Nucleus accumbens (tissue), 56 donors: ENCODE measurements at places on chromosomes 12 and 14.
A peak's percentile ranks its signal among the peaks of the same experiment; 100 is the strongest.

- peak; percentile 67 for DNase-seq
These were observed 7.3 kb downstream of the MSI1 start for GRCh38 chr12:120361506-120362208.

- no peak for DNase-seq
These were observed 421.2 kb downstream of the SOX5 start for GRCh38 chr12:23528316-23528715.

DNA sequence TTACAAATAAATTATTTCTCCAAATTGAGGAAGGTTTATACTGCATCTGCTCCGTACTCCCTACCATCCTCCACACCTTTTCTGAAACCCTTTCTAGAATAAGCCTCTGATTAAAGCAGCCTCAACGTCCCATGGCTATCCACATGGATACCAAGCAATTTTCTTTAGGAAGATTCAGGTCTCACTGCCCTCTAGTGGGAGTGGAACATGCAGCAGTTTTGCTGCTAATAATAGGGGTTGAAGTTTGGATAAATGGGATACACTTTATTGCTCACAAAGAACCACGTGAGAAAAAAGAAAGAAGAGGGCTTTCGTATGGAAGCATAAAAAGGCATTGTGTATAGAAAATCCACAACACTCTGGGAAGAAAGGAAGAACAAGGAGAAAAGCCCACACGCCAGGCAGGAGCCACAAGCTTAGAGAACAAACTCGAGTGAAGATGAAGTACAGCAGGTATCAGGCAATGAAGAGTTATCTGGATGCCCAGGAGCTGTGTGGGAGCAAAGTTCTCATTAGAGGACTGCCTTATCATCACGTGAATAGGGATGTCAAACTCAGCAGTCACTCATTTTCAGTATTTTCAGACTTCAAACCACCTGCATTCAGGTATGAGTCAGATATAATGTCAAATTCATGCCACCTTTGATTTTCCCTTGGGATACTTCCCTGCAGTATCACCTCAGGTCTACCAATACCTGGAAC is 45.8 kb downstream of the CCER1 start:
- no peak for DNase-seq

DNA sequence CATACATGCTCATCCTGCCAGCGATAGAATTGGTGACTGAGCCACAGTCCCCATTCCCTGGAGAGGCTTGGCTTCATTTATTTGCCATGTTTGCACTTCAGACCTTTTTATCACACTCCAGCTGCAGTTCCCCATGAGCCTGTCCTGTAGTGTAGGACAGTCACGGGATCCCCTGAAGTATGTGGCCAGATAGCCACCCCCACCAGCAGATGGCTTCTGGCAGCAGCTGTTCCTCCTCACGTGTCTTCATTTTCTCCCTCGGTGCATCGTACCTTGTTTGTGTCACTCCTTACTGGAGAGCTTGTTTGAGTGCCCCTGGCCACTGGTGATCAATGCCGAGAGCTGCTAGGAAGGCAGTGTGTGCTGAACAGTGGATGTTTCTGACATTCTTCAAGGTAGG is 40.2 kb downstream of the UBE3B start:
- no peak for DNase-seq

DNA sequence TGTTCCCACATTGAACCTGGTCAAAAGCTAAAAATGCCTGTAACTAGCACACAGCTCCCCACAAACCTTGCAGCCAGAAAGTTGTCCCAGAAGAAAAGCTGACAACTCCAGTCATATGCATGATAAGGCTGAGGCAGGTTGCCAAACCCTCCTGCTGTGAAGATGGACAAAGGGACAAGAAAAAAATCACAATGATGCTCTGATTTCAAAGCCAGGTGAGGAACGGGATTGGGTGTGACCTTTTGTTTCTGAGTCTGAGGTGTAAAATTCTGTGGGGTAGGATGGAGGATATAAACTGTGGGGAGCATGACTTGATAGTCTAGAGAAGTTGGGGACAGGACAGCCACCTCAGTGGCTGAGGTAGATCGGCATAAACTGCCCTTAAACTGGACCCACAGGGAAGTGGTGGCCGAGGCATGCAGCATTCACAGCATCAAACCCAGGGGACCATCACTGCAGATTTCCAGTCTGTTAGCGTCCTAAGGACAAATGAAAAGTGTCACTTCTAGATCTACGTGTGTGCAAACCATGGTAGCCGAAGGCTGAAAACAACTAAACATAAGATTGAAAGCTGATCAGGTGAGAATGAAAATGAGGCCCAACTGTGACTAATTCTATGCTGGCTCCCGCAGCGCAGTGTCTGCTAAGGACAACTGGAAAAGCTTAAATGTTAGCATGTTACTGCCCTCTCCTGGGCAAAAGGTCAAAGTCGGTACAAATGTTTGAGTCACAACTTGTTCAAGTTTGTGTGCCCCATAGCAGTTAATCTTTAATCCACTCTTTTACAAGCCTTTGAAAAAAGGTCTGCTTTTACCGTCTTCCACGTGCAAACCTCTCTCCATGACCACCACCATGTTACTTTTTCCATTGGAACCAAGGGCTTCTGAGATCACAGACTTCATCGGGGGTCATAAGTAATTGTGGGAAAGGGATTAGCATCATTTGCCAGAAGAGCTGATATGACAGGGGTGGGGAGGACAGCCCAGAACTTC is 39.8 kb downstream of the GRIN2B start:
- no peak for DNase-seq

DNA sequence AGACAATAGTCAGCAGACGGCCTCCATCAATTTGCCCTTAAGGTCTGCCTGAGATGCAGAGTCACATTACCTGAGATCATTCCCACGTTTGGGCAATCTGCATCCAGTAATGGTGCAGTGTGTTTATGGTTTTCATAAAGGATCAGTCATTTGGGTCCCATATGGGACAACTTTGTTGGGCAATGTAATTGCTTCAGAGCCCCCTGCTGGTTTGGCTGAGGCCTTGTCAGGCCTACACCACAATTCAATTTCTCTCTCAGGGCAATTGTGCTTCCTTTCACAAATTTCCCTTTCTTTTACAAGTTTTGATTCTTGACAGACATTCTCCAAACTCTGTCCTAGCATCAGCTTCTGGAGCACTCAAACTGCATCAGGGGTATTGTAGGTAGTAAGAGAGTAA is 191.2 kb upstream of the SSTR1 start:
- DNase-seq: no peak

DNA sequence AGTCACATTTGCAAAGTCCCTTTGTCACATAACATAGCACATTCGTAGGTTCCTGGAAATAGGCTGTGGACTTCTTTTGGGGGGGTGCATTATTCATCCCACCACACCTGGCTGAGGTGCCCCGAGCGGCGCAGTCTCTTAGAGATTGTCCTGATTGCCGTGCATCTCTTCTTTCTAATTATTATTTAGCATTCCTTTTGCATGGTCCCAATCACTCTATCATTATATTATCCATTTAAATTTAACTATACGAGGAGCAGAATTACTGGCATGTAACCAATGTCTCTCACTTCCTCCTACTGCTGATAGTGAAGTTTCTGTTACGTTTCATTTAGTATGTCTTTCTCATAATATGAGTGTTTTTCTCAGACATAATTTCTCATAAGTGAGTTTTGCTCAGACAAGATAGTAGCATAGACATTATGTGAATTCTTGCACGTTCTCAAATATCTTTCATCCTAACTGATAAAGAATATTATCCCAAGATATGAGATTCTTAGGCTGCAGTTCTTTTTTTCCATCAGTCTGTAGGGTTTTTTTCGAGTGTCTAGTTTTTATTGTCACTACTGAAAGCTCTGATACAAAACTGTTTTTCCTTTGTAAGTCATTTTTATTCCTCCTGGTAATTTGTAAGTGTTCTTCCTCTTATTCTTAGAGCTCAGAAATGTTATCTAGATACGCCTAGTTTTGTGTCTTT is 444.3 kb downstream of the NELL2 start:
- DNase-seq: no peak
